Activated CD8-positive, alpha-beta memory T cell treated with anti-CD3 and anti-CD28 coated beads for 4 hours (primary cell): ENCODE measurements at places on chromosomes 7 and 10.

GRCh38 chr10:128326251-128326650 is 200.0 kb upstream of the MKI67 start:
- DNase-seq, result no peak

DNA sequence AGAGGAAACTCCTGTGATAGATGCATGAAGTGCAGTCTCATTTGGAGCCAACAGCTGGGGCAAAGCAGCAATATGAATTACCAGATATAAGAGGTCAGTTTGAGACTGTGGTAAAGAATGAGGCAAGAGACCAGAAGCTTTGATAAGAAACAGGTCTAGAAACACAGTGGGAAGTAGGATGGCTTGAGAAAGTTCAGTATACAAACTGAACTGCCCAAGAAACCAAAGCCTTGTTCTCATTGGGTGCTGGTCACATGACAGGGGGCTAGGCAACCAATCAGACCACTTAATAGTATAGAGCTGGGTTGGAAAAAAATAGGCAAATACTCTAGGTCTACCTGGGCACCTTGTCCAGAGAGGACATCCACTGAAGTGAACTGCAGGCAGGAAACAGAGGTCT is 46.2 kb upstream of the PLCE1 start:
- no peak for DNase-seq

DNA sequence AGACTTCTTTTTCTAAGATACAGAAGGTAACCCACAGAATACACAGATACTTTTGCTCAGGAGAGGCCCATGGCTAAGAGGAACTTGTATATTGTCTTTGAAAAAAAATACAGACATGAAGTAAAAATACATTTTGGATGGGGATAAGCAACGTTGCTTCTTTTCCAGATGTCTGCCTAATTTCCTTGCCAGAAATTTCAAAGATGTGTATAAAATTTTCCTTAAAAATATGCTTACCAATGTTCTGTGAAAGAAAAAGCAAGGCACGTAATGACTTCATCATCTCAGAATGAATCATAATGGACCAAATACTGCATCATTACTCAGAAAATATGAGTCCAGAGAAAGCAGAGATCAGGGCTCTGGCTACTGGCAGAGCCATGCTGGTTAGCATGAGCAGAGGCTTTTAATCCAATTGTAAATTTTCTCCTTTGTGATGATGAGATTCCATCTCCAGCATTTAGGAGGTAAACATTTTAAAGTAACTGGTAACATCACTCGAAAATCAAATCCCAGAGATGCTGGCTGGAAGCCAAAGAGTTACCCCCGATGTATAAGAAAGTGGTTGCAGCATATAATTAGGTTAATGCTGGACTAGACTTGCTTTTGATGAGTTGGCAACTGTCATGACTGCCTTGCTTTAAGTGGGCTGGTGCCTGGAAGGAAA is 272.5 kb downstream of the SEMA3A start:
- DNase-seq, result no peak

- DNase-seq, result no peak
Observed at GRCh38 chr10:118003126-118003525, 43.6 kb downstream of the RAB11FIP2 start.

DNA sequence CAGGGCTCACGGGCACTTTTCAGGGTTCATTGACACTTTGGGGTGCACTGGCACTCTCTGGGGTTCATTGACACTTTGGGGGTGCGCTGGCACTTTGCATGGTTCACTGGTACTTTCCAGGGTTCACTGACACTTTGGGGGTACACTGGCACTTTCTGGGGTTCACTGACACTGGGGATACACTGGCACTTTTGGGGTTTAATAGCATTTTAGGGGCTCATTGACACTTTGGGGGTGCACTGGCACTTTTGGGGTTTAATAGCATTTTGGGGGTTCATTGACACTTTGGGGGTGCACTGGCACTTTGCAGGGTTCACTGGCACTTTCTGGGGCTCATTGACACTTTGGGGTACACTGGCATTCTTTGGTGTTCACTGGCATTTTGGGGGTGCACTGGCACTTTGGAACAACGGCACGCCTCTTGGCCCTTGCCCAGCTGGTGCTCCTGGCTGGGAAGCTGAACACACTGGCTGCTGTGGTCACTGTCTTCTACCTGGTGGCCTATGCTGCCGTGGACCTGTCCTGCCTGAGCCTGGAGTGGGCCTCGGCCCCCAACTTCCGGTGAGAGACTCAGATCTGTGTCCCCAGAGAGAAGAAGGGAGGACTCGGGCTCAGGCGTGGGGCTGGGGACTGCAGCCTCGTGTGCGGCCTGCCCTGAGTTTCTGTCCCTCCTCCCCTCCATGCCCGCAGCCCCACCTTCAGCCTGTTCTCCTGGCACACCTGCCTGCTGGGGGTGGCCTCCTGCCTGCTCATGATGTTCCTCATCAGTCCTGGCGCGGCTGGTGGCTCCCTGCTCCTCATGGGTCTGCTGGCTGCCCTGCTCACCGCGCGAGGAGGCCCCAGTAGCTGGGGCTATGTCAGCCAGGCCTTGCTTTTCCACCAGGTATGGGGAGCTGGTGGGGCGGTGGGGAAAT is 6.2 kb upstream of the TRIP6 start:
- DNase-seq, result no peak

DNA sequence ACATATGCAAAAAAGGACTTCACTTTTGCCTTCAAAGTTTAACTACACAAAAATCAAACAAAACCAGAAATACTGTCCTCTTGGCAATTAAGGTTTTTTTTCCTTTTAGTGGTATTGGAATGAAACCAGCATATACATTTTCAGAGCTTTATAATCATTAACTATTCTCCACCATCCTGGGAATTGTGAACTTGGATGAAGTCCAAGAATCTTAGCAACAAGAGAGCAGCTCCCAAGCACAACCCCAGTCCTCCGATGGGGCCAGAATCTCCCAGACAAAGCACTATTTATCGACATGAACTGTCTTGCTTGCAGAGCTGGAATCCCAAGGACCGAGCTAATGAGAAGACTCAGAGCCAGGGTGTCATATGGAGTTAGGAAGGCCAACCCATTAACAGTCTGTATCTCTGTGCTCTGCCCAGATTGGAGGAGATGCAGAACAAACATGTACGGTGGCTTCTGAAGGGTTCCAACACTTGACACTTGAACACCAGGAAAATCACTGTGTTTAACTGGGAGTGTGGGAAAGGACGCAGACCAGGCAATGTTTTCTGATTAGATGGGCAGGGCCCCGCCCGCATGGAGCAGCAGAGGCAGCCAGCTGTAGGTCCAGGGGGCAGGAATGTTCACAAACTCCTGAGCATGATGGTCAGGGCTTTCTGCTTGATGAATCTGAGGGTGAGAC is 35.5 kb downstream of the PPP1R3C start:
- DNase-seq, result no peak
